ENCODE measurements at places on chromosomes 12 and 14. TPM values are rescaled to one million over a fixed set of nuclear protein-coding genes. Genes with fewer than 3 reads are reported as not detected.

Gene NGB
- total RNA-seq, result not detected

Gene TSHR
- total RNA-seq, result not detected

Gene TSPAN8
- total RNA-seq, result 14.8 TPM

Gene HOXC13
- not detected for total RNA-seq

Gene SVOP
- not detected for total RNA-seq

Gene RERGL
- 5.3 TPM for total RNA-seq

Gene C12orf60
- total RNA-seq, result 1.3 TPM

Gene TPH2
- not detected for total RNA-seq

Gene PKP2
- total RNA-seq, result 21.7 TPM

Gene AHNAK2
- 41.6 TPM for total RNA-seq

Gene P2RX2
- not detected for total RNA-seq

Gene PLCZ1
- total RNA-seq, result not detected

Gene SOAT2
- not detected for total RNA-seq

Gene ADCY4
- total RNA-seq, result 35.0 TPM

Gene DACT1
- total RNA-seq, result 2.3 TPM

Gene GPR137C
- 0.98 TPM for total RNA-seq

Gene TAS2R42
- not detected for total RNA-seq

Gene LRR1
- total RNA-seq, result 11.6 TPM

Gene AKAP6
- 6.5 TPM for total RNA-seq

Gene KRT83
- total RNA-seq, result not detected

Gene NUAK1
- total RNA-seq, result 38.6 TPM

Gene PLBD1
- total RNA-seq, result 24.2 TPM

Gene GNG2
- 130 TPM for total RNA-seq

Gene HOXC10
- total RNA-seq, result 11.7 TPM

Gene TMX1
- total RNA-seq, result 40.7 TPM

Gene CLEC2A
- total RNA-seq, result not detected

Gene HOTAIR
- total RNA-seq, result 0.57 TPM

Gene MMAB
- 28.2 TPM for total RNA-seq

Gene POLE2
- 2.0 TPM for total RNA-seq

Gene VPS29
- total RNA-seq, result 165 TPM

Gene PLEKHD1
- 0.38 TPM for total RNA-seq

Gene GLIPR1L2
- 1.6 TPM for total RNA-seq

Gene GPRC5D
- total RNA-seq, result not detected

Gene DENND5B
- 12.8 TPM for total RNA-seq

Gene PTHLH
- total RNA-seq, result 1.8 TPM

Gene PRH2
- total RNA-seq, result not detected

Gene C14orf132
- total RNA-seq, result 4.8 TPM

Gene ACADS
- total RNA-seq, result 103 TPM

Gene RAB5B
- total RNA-seq, result 55.4 TPM

Gene TBPL2
- total RNA-seq, result not detected

Gene MYBPC1
- 0.66 TPM for total RNA-seq

Gene FAM90A1
- total RNA-seq, result not detected

Gene OTUB2
- 0.49 TPM for total RNA-seq

Gene OR4E2
- not detected for total RNA-seq

Gene GSC
- total RNA-seq, result 8.5 TPM

Gene SUPT16H
- total RNA-seq, result 58.6 TPM

Gene GARIN6
- total RNA-seq, result not detected

Gene KRT74
- not detected for total RNA-seq

Gene IL31
- total RNA-seq, result not detected

Gene AICDA
- total RNA-seq, result 3.9 TPM

Gene KRT6A
- not detected for total RNA-seq

Gene GUCY2C
- not detected for total RNA-seq

Gene B3GNT4
- total RNA-seq, result not detected

All from subcutaneous adipose tissue (tissue), 4 donors.